Kidney tubule cell (primary cell): ENCODE measurements at places on chromosomes 16 and 17.

GRCh38 chr17:44557651-44558285 is 484 bp downstream of the FZD2 start:
- peak; percentile 46 for DNase-seq

GRCh38 chr16:11507991-11508390 is 78.7 kb downstream of the LITAF start:
- DNase-seq = no peak

DNA sequence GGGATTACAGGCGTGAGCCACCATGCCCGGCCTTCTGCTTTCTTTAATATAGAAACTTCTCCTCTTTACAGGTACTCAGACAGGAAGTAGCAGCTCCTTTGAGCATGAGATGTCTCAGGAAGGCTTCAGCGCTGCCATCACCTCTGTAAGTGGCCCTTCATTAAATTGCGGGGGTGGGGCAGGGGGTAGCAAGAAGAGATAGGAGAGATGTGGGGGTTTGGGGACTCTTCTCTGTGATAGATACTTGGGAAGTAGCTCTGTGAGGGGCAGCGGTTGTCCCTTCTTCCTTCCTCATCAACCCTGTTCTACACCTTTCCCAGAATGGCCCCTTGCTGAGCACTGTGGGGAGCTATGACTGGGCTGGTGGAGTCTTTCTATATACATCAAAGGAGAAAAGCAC is 16.8 kb downstream of the ITGAM start:
- DNase-seq = no peak

- DNase-seq = no peak
Measured at GRCh38 chr17:42906772-42907446, 6.3 kb downstream of the G6PC1 start.

- DNase-seq = no peak
Measured at GRCh38 chr16:31025339-31025738, 8.0 kb upstream of the STX4 start.

DNA sequence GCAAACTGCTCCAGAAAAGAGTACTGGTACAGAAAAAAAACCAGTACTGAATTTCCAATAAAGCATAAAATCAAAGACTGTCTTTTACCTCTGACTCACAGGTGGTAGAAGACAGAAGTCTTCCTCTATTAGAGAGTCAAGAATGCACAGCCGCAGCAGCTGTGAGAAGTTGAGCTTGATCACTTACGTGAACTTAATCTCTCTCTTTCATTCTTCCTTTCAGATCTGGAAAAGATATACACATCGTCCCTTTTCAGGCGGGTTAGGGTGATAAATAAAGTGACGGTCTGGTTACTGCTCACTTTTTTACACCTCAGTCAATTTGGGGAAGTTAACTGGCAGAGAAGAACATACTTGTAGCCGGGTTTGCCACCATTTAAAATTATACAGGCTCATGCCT is 3.9 kb downstream of the IFT140 start:
- no peak for DNase-seq

- DNase-seq = peak; percentile 97
Measured at GRCh38 chr17:59853168-59853918, 39.4 kb downstream of the TUBD1 start.

- peak; percentile 56 for DNase-seq
Measured at GRCh38 chr16:19008245-19009169, 24.8 kb downstream of the TMC7 start.

GRCh38 chr16:14502932-14503741 is 126.9 kb downstream of the PARN start:
- DNase-seq = peak; percentile 79

GRCh38 chr17:58783380-58783779 is 27.7 kb downstream of the PPM1E start:
- peak; percentile 20 for DNase-seq

- no peak for DNase-seq
Measured at GRCh38 chr17:34203018-34203638, 52.0 kb upstream of the CCL2 start.

GRCh38 chr16:53078765-53079485 is 24.1 kb downstream of the CHD9 start:
- no peak for DNase-seq

GRCh38 chr16:57667526-57668262 is 412 bp upstream of the ADGRG3 start:
- peak; percentile 58 for DNase-seq

DNA sequence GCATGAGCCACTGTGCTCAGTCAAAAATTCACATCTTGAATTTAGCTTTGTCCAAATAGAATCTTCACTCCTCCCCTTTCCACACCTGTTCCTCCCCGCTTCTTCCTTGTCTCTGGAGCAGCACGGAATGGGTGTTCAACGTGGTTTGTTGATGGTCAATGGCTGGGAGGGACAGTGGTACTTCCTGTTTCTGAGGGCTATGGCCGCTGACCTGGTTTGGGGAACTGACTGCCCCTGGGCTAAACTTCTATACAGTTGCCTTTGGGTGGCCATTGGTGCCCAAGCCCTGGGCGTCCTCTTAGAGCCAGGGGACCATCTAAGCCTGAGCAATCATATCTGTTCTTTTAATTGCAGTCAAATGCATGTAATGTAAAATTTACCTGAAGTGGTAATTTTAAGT is 19.1 kb upstream of the WFIKKN2 start:
- DNase-seq = no peak

DNA sequence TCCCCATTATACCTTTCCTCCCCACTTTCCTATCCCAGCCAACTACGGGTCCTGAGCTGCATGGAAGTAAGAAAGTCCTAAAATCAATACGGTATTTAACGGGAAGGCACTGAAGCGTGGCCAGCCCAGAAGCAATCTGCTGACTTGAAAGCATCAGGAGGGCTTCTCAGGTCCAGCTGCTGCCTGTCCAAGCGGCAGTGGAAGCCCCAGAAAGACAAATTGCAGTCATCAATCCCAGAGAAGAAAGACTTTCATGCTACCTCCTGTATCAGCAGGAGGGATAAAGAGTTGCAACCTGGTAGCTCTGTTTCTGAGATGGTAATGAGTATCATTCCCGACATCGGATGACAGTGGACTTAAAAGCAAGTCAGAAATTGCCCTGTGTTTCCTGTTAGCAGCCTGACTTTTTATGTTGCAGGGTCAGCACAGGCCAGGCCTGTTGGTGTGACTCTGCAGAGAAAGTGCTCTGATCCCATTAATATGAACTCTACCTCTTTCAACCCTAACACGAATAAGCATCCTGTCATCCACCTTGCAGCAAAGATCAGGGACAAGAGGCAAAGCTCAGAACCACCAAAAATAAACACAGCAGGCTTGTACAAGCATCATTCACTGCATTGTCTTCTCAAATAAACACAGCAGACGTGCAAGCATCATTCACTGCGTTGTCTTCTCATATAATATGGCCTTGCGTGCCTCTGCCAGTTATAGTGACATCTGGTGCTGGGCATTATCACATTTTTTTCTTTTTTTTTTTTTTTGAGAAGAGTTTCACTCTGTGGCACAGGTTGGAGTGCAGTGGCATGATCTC is 358.6 kb upstream of the CDH11 start:
- no peak for DNase-seq

- DNase-seq = no peak
Measured at GRCh38 chr17:82745524-82745923, 6.3 kb upstream of the TBCD start.

- DNase-seq = peak; percentile 16
Measured at GRCh38 chr16:64061621-64062020, 1060.2 kb downstream of the CDH11 start.

GRCh38 chr17:48335858-48336500 is 94.0 kb downstream of the SKAP1 start:
- DNase-seq = peak; percentile 73

DNA sequence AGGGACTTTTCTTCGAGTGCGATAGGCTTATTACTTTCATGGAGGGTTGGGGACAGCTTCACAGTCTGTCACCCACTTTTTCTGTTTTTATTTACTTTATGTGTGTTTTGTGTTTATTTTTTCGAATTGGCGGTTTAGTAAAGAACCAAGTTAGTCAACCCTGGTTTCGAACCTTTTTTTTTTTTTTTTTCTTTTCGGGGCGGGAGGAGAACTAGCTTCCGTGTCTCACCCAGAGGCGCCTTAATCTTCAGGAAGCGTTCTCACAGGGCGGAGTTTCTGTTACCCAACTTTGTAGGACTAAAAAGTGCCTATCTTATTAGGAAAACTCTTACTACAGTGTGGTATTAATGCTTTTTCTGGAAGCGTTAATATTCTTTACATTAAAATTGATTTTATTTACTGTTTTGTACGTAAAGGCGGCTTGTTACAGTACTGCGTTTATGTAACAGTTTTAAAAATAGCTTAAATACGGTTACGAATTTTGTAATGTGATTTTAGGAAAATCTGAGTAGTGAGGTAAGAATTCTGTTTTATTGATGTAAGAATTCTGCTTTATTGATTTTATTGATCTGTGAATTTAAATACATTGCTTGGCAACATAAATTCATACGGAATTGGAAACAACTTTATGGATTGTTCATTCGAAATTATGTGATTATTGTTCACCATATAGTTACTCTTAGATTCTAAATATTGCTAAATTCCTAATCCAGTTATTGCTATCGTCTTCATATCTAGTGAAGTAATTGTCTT is 885 bp downstream of the ZNF207 start:
- DNase-seq = peak; percentile 68

- DNase-seq = peak; percentile 85
Measured at GRCh38 chr16:9115277-9115676, 23.8 kb downstream of the HAPSTR1 start.

- DNase-seq = peak; percentile 64
Measured at GRCh38 chr17:79942591-79943346, 92.9 kb downstream of the TBC1D16 start.

- DNase-seq = no peak
Measured at GRCh38 chr16:51383909-51384308, 232.8 kb upstream of the SALL1 start.

GRCh38 chr16:2883458-2883908 is 468 bp downstream of the FLYWCH2 start:
- DNase-seq = peak; percentile 6

GRCh38 chr17:57920916-57921703 is 34.1 kb downstream of the CUEDC1 start:
- DNase-seq = no peak

GRCh38 chr17:42989726-42990652 is 8.2 kb upstream of the RPL27 start:
- DNase-seq = peak; percentile 76

- no peak for DNase-seq
Measured at GRCh38 chr17:4645642-4646041, 4.2 kb upstream of the ALOX15 start.

- DNase-seq = no peak
Measured at GRCh38 chr17:1165836-1166235, 13.9 kb downstream of the ABR start.

- no peak for DNase-seq
Measured at GRCh38 chr16:21608639-21609328, 9.4 kb downstream of the METTL9 start.

DNA sequence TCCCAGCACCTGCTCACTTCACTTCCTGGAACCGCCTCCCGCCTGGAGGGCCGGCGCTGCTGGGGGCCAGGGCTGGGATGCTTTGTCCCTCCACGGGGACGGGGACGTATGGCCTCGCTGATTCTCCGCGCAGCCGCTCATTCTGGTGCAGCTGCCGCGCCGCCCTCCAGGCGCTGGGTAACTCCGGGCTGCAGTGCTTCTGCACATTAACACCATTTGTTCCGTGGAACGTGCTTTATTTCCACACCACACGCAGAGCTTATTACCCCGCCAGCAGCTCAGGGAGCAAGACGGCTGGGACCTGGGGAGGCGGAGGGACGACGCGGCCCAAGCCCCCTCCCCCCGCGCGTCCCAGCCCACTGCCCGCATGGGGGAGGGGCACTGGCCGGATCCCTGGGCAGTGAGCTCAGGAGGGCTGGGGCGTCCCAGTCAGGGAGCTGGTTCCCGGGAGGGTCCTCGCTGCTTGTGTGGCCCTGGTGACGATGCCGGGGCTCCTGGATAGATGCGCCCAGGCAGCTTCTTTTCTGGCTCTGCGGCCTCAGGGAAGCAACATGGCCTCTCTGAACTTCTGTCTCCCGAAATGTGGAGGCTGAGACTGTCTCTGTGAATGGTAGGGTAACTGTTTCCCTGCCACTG is 45.4 kb upstream of the ACSF3 start:
- no peak for DNase-seq

DNA sequence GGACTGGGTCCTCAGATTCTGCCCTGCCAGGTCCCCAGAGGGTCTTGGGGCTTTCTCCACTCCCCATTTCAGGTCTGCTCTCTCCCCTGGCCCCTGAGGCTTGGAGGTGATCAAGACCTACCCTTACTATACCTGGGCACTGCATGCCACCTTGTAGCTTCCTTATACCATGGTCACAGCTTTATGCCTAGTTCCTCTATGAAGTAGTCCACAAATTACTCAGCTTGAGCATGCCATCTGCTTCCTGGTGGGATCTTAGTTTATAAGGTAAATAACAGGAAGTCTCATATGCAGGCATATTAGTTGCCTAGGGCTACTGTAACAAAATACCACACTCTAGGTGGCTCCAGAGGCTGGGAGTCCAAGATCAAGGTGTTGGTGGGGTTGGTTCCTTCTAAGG is 11.0 kb upstream of the PMFBP1 start:
- DNase-seq = no peak

DNA sequence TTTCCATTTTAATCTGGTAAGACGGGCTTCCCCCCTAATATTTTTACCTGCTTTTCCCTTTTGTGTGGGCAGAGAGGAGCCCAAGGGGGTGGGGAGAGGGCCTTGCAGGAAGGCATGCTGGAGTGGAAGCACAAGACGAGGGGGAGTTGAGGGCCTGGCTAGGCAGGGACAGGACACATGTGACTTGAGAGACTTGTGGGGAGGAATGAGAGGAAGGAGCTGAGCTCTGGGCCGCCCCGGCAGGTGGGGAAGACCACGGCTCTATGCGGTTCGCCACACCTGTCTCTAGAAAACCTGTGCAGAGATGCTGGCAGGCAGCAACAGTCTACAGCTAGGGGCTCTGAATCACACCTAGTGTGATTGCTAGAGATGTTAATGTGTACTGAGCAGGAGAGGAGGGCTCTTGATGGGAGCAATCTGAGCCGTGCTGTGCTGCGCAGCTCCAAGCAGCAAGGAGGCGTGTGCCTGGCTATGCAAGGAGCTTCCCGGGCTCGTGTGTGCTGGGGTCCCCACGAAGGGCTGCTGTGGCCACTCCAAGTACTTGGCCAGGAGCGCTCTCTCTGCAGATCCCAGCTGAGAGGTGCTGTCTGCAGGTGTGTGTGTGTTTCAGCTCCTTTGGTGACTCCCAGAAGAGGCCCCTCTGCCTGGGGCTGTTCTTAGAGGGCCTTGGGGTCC is 50.2 kb downstream of the PDPK1 start:
- no peak for DNase-seq

GRCh38 chr17:80929449-80929848 is 62.2 kb upstream of the CHMP6 start:
- DNase-seq = no peak

- DNase-seq = no peak
Measured at GRCh38 chr16:23539984-23540816, 16.9 kb downstream of the EARS2 start.

GRCh38 chr17:40038882-40039513 is 15.2 kb downstream of the MED24 start:
- DNase-seq = peak; percentile 56

- DNase-seq = no peak
Measured at GRCh38 chr17:47694581-47695428, 844 bp downstream of the TBKBP1 start.
